ENCODE measurements at places on chromosomes 6 and 20.

DNA sequence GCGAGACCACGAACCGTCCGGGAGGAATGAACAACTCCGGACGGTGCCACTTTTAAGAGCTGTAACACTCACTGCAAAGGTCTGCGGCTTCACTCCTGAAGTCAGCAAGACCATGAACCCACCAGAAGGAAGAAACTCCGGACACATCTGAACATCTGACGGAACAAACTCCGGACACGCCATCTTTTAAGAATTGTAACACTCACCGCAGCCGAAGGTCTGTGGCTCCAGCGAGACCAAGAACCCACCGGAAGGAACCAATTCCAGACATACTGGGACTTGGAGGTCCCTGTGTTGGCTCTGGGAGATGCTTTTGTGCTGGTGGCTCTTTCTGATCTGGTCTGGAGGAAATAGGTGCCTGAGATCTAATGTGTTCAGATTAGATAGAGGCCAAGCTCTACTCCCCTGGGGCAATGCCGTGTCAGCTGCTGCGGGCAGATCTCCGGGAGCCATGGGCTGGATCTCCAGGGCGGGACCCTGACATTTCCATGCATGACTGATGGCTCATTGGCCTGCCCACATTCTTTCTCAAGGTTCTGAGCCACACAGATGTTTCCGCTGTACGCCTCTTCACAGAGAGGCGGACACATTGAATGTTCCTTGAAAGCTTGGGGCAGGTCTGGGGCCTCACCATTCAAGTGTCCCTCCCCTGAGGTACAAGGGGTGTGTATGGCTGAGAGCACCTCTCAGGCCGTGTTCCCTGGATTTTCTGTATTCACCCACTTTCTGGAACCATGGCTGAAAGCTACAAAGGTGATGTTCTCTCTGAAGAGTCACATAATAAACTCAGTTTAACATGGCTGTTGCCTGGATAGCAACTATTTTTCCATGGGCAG lies 29.3 kb downstream of the GMPR start:
- no peak for DNase-seq

DNA sequence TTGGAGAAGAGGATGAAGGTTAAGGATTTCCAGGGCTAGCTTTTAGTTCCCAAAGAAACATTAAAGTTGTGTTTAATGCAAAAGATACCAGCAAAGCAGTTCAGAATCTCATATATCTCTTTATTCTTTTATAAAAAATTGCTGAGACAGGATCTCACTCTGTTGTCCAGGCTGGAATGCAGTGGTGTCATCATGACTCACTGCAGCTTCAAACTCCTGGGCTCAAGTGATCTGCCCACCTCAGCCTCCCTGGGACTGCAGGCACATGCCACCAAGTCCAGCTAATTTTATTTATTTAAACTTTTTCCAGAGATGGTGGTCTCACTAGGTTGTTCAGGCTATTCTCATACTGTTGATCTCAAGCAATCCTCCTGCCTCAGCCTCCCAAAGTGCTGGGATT lies 41.1 kb upstream of the CAP2 start:
- no peak for DNase-seq

DNA sequence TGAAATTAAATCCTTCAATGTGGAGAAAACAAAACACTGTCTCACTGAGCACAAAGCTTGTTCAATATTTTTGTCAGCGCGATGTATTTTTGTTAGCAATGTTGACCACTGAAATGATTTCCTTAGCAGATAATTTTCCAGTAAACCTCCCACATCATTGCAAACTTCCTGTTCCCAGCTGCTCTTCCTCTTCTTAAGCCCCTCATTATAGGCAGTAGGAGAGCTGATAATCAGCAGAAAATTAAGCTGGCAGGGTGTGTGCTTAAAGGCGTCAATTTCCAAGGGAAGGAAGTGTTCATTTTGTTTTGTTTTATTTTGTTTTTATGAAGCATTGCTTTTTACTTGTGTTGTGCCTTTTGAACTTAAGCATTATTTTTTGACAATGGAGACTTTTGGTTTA lies 29.1 kb upstream of the TMEM14A start:
- DNase-seq: no peak

DNA sequence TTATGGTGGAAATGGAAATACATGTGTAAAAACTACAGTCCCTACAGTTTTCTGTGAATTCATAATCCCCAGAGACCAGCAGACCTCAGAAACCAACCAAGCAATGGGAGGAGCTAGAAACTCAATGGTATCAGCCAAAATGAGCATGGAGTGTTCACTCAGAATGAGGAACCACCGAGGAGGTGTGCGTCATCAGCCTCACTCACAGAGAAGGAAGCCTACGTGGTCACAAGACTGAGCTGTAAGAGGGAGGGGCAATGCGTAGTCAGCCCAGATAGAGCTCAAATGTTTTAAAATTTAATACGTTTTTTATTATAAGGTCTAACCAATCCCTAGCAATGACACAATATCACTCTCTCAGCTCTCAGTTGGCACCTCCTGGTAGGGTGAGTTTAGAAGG lies 17.4 kb downstream of the MYLK4 start:
- DNase-seq: peak; percentile 54

GRCh38 chr6:137399881-137400443 lies 94.2 kb downstream of the OLIG3 start:
- DNase-seq: no peak

- no peak for DNase-seq
These were observed 104.3 kb upstream of the BEND6 start for GRCh38 chr6:56850626-56851025.

DNA sequence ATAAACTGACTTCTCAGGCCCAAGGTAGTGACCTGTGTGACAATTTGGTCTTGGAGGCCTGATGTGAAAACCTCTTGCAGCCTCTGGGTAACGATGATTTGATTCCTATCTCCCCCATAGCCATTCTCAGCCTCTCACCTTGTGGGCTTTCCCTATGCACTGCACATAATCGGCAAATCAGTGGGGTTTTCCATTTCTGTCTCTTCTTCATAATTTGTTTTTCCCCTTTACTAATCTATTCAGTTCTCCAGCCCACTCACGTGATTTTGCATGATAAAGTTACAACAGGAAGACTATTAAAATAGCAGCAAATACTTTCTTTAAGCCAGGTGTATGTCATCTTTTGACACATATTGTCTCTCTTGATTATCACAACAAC lies 893.7 kb downstream of the TFAP2A start:
- DNase-seq: no peak

- DNase-seq: peak; percentile 88
These were observed 1.2 kb downstream of the TRIB3 start for GRCh38 chr20:381581-382290.

- no peak for DNase-seq
These were observed 76.6 kb downstream of the ARID1B start for GRCh38 chr6:156853733-156854132.

GRCh38 chr6:107292715-107293271 lies 166.6 kb downstream of the PDSS2 start:
- no peak for DNase-seq

- no peak for DNase-seq
These were observed 198.5 kb upstream of the EYA4 start for GRCh38 chr6:133042550-133043120.

DNA sequence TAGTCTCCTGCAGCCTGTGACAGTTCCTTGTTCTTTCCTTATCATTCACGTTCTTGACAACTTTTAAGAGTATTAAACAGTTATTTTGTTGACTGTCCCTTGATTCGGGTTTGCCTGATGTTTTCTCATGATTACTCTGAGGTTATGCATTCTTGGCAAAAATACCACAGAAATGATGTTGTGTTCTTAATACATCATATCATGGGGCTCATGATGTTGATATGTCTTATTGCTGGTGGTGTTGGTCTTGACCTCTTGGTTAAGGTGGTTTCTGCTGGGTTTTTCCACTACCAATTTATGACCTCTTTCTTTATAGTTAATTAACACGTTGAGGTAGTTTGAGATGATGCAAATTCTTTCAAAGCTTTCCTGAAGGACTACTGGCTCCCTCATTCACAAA lies 59.1 kb downstream of the ZHX3 start:
- no peak for DNase-seq

DNA sequence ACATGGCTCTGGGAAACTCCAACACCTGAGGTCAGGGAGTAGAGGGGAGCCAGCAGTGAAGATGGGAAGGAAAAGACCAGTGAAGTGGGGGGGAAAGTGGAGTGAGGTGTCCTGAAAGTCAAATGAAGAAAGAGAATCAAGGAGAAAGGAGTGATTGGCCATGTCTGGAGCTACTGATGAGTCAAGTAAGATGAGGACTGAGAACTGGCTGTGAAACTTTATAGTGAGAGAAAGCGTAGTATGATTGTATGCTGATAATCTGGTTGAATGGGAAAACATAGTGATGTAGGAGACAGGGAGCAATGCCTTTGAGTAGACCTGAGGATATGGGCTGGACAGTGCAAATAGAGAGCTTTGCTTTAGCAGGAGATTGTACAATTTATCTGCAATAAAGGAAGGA lies 183.6 kb upstream of the GMDS start:
- no peak for DNase-seq

- no peak for DNase-seq
These were observed 253.6 kb upstream of the RAB32 start for GRCh38 chr6:146289816-146290588.

- DNase-seq: no peak
These were observed 700.5 kb downstream of the TENT5A start for GRCh38 chr6:81051952-81052351.

- DNase-seq: no peak
These were observed 64.1 kb downstream of the CLIC5 start for GRCh38 chr6:45951321-45952167.

DNA sequence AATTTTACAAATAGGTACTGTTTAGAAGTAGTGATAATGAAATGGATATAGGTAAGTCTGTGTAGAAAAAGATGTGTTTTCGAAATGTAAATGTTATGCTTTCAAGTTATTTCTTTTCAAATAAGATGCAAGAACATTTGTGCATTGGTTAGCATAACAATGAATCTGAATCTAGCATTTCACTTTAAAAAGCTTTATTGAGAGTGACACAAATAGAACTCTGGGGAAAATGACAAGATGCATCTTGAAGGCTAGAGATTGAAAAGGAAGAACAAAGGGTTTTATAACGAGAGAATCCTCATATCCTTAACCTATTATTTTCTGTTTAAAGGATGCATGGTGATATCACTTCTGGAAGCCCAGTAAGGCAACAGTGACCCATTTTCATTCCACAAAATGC lies 639.9 kb upstream of the PTCHD4 start:
- DNase-seq: no peak

DNA sequence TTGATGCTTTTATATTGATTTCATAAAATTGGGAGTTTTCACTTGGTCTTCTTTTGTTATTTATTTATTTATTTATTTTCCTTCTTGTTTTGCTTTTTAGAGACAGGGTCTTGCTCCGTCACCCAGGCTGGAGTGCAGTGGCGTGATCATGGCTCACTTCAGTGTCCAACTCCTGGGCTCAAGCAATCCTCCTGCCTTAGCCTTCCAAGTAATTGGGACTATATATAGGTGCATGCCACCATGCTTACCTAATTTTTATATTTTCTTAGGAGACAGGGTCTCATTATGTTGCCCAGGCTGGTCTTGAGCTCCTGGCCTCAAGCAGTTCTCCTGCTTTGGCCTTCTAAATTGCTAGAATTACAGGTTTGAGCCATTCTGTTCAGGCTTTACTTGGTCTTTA lies 38.3 kb upstream of the MYLK2 start:
- DNase-seq: no peak

- no peak for DNase-seq
These were observed 152.5 kb downstream of the MRPL14 start for GRCh38 chr6:43974643-43975230.

GRCh38 chr6:46948699-46949098 lies 27.0 kb upstream of the ADGRF5 start:
- no peak for DNase-seq

DNA sequence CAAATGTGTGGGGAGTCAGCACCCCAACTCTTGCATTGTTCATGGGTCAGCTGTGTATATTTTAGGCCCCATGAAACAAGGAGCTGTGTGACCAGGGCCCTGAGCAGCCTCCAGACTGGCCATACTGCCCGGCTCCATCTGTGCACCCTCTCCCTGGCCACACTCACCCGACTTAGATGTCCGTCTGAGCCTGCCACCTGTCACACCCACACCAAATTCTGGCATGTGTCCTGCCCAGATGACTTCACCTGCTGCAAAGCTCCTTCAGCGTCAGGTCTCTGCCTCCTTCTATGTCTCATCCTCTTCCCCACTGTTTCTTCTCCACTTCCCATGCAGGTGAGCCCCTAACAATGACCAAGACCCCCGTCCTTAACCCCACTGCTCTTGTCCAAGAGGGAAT lies 88.1 kb upstream of the THBS2 start:
- DNase-seq: no peak

- no peak for DNase-seq
These were observed 67.0 kb upstream of the SMIM29 start for GRCh38 chr6:34315780-34316179.

GRCh38 chr20:19348582-19348981 lies 136.1 kb downstream of the SLC24A3 start:
- no peak for DNase-seq

DNA sequence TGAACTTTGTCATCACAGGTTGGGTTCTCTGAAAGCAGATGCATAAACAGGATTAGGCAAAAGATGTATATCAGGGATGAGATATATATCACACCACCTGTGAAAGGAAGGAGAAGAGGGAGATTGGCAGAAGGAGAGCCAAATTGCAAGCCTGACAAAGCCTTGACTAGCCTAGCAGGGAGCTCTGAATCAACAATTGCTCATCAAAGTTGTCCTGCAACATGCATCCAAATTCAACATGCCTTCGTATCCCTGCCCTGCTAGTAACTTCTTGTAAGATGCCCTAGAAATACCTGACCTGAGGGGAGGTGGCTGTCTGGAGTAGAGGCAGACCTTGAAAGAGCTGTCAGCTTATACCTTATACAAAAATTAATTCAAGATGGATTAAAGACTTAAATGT lies 207.1 kb upstream of the HTR1E start:
- no peak for DNase-seq

GRCh38 chr20:32558526-32558925 lies 26.6 kb downstream of the NOL4L start:
- no peak for DNase-seq

- no peak for DNase-seq
These were observed 18.8 kb downstream of the EFCAB8 start for GRCh38 chr20:32877507-32877906.

DNA sequence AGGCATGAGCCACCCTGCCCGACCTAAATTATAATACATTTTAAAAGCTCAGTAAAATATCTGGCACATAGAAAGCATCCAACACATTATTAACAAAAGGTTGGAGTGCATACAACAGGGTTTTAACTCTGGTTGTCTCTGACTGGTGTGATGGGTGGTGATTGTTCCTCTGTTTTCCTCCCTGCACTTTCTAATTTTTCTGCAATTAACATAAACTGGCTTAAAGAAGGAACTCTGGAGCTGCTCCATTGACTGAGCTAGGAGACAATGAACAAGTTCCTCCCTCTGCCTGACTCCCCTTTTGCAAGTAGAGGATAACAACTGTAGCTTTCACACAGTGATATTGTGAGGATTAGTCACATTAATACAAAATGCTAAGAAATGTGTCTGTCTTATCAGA lies 48.5 kb upstream of the SIRPG start:
- DNase-seq: no peak

- no peak for DNase-seq
These were observed 6.2 kb downstream of the BEND6 start for GRCh38 chr6:56961151-56961550.

Measured in GM19239 (cell line).